ENCODE measurements at places on chromosomes 7 and 10. TPM values are rescaled to one million over a fixed set of nuclear protein-coding genes. Genes with fewer than 3 reads are reported as not detected.

SLC16A9 gene
- total RNA-seq, result 1.8 TPM

KCND2 gene
- total RNA-seq, result 0.14 TPM

PRRT4 gene
- total RNA-seq, result 3.7 TPM

C1GALT1 gene
- total RNA-seq, result 42.3 TPM

MRC1 gene
- total RNA-seq, result 62.6 TPM

TAS2R3 gene
- total RNA-seq, result not detected

SP4 gene
- total RNA-seq, result 7.4 TPM

CYP26C1 gene
- total RNA-seq, result not detected

DNA sequence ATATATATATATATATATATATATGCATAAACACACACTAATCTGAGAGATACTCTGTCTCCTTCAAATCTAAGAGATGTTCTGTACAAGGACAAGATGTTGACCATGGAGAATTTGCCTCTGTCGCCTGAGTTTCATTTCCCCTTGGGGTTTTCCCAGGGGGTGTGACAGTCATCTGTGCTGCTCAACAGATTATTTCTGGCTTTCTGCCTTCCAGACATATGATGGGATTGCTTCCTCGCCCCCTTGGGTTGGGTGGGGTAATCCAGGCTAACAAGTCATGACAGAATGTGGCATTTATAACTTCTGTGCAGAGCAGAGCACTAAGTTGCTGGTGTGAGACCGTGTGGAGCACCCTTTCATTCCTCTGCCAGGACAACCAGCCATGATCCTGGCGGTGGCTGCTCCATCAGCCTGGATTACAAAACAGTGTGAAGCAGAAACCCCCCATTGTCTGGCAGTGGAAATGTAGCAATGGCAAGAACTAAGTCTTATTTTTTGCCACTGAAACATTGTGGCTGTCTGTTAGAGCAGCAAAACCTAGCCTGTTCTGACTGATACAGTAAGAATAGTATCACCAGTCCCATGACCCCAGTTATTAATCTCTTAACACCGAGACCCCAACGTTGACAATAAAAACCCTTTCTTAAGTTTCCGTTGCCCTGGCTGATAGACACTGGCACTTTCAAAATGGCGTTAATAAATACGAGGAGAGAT lies 13.7 kb upstream of the USP6NL start:
- no peaks in the 10 kb centered on the region for H3K36me3 ChIP-seq

DNA sequence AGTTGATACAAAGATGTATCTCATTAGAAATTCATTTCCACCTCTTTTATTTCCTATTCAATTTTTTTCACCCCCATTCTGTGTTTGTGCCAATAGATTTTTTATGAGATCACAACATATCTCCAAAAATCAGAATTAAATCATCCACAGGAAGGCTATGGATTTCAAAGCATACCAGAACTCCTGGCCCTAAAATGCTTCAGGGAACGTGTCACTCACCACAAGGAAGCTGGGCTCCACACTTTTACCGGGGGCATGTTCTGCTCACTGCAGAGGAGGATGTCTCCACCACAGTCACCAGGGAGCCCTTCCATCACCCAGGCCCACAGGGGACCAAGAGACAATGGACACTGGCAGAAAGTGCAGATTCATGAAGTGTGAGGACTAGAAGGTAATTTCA lies 456.8 kb downstream of the KCNMA1 start:
- H3K36me3 ChIP-seq, result no peaks in the 10 kb centered on the region
- H3K4me1 ChIP-seq, result peaks cover 71% of the 10 kb centered on the region
- peak overlapping the region; percentile 33 for H3K27ac ChIP-seq
- no peak for DNase-seq
- H3K27me3 ChIP-seq, result no peaks in the 10 kb centered on the region

- no peak for DNase-seq
- H3K27ac ChIP-seq, result no peak overlapping the region
- no peak overlapping the region for H3K4me3 ChIP-seq
- H3K36me3 ChIP-seq, result no peaks in the 10 kb centered on the region
- no peaks in the 10 kb centered on the region for H3K27me3 ChIP-seq
These were observed 312.4 kb upstream of the CACNA2D1 start for GRCh38 chr7:82755705-82756551.

GRCh38 chr7:125606671-125607070 lies 677.0 kb upstream of the POT1 start:
- no peaks in the 10 kb centered on the region for H3K36me3 ChIP-seq
- no peak overlapping the region for H3K4me3 ChIP-seq
- no peaks in the 10 kb centered on the region for H3K4me1 ChIP-seq
- H3K27ac ChIP-seq, result no peak overlapping the region

DNA sequence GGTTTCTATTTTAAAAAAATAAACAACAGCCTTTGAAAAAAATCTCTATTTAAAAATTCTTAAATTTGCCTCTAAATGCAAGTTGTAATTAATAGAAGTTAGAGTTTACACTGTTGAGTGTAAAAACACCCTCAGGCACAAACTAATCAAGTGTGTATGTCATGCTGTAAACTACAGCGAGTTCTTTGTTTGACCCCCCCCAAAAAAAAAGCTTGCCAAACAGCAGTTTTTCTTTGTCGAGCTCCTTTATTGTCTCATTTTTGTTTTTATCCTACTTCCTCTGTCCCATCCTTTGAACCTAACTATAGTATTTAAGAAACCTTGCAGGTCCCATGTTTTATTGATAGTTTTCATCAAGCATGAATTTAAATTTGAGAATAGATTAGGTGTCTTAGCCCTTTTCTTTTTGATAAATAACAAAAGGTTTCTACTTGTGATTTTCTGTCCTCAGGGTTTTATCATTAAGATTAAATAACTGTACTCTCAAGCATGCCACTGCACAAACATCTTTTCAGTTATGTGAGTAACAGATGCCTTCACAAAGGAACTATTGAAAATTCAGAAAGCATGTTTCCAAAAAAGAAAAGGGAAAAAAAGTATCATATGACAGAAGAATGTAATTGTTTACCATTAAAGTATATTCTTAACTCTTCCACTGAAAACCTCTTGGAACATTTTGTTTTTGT lies 176.0 kb downstream of the ARID5B start:
- H3K27me3 ChIP-seq, result no peaks in the 10 kb centered on the region
- no peak for DNase-seq
- H3K36me3 ChIP-seq, result peaks cover 2% of the 10 kb centered on the region
- H3K4me3 ChIP-seq, result no peak overlapping the region
- H3K4me1 ChIP-seq, result peaks cover 96% of the 10 kb centered on the region

- no peak for DNase-seq
- H3K4me1 ChIP-seq, result peaks cover 3% of the 10 kb centered on the region
- no peaks in the 10 kb centered on the region for H3K36me3 ChIP-seq
- no peaks in the 10 kb centered on the region for H3K27me3 ChIP-seq
These were observed 40.9 kb downstream of the ZNF777 start for GRCh38 chr7:149420006-149420405.

- H3K27me3 ChIP-seq, result no peaks in the 10 kb centered on the region
- H3K4me3 ChIP-seq, result no peak overlapping the region
- no peak overlapping the region for H3K27ac ChIP-seq
- H3K36me3 ChIP-seq, result no peaks in the 10 kb centered on the region
- H3K4me1 ChIP-seq, result peaks cover 30% of the 10 kb centered on the region
These were observed 75.7 kb downstream of the CDH23 start for GRCh38 chr10:71472466-71472865.

GRCh38 chr10:16828114-16828568 lies 10.9 kb upstream of the RSU1 start:
- no peaks in the 10 kb centered on the region for H3K36me3 ChIP-seq
- H3K4me1 ChIP-seq, result peaks cover 9% of the 10 kb centered on the region
- no peaks in the 10 kb centered on the region for H3K27me3 ChIP-seq
- peak overlapping the region; percentile 63 for H3K4me3 ChIP-seq

- DNase-seq, result no peak
- no peaks in the 10 kb centered on the region for H3K4me1 ChIP-seq
- no peaks in the 10 kb centered on the region for H3K36me3 ChIP-seq
- H3K27me3 ChIP-seq, result no peaks in the 10 kb centered on the region
- no peak overlapping the region for H3K27ac ChIP-seq
These were observed 64.9 kb downstream of the STEAP1B start for GRCh38 chr7:22435105-22435504.

DNA sequence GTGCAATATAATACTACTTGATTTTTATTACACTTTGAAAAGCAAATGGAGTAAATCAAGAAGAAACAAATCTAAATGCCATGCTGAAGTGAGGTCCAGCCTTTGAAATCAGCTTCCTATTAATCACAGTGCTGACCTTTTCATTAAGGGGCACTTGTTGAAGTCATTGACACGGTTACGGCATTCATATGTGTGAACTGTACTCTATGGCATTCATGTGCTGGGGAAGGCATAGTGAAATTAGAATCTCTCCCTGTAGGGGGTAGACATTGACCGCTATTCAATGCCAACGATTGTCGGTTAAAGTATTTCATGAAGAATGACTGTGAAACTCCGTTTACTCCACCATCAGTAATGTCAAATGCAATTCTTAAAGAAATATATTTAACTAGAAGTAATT lies 296.1 kb upstream of the SEMA3A start:
- no peak for DNase-seq
- no peaks in the 10 kb centered on the region for H3K27me3 ChIP-seq
- H3K27ac ChIP-seq, result no peak overlapping the region

GRCh38 chr7:18684916-18685315 lies 189.4 kb downstream of the HDAC9 start:
- H3K36me3 ChIP-seq, result no peaks in the 10 kb centered on the region
- H3K27me3 ChIP-seq, result no peaks in the 10 kb centered on the region
- no peak overlapping the region for H3K4me3 ChIP-seq
- DNase-seq, result no peak
- no peak overlapping the region for H3K27ac ChIP-seq

DNA sequence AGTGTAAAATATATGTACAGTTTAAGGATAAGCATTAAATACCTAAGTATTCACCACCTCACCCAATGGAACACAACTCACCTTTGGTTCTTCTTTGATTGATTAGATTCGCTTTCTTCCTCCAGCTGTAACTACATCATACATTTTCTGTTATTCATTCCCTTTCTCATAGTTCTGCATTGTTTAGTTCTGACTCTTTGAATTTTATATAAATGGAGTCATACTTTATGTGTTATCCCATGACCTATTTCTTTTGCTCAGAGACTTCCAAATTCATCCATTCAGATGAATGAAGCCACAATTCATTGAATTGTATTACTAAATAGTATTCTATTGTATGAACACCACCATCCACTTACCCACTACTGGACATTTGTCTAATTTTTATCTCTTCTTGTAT lies 12.3 kb downstream of the THNSL1 start:
- H3K27ac ChIP-seq, result no peak overlapping the region
- no peaks in the 10 kb centered on the region for H3K36me3 ChIP-seq
- DNase-seq, result no peak
- peaks cover 7% of the 10 kb centered on the region for H3K4me1 ChIP-seq

- H3K27me3 ChIP-seq, result no peaks in the 10 kb centered on the region
- no peak overlapping the region for H3K27ac ChIP-seq
- no peak for DNase-seq
- no peaks in the 10 kb centered on the region for H3K4me1 ChIP-seq
These were observed 264.1 kb downstream of the OTUD1 start for GRCh38 chr10:23702977-23703414.

GRCh38 chr10:21173802-21174714 lies 276.9 kb upstream of the NEBL start:
- peak overlapping the region; percentile 69 for H3K4me3 ChIP-seq
- no peak for DNase-seq
- H3K4me1 ChIP-seq, result peaks cover 17% of the 10 kb centered on the region
- no peak overlapping the region for H3K27ac ChIP-seq

GRCh38 chr7:11343818-11344413 lies 370.2 kb downstream of the PHF14 start:
- no peaks in the 10 kb centered on the region for H3K27me3 ChIP-seq
- no peaks in the 10 kb centered on the region for H3K4me1 ChIP-seq
- H3K27ac ChIP-seq, result no peak overlapping the region
- DNase-seq, result no peak
- H3K36me3 ChIP-seq, result no peaks in the 10 kb centered on the region

DNA sequence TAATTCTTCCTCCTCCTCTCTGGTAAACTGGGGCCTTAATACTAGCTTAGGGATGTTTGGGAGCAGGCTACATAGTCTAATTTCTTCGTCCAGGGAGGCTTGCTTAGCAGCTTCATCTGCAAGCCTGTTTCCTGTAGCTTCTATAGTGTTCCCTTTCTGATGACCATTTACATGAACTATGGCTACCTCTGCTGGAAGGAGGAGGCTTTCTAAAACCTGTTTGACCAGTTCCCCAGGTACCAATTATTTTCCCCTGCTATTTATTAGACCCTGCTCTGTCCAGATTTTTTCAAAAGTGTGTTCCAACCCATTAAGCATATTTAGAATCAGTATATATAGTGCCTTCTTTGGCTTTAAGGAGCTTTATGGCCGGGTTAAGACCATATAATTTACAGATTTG lies 38.8 kb upstream of the DNAH11 start:
- no peak for DNase-seq
- no peaks in the 10 kb centered on the region for H3K36me3 ChIP-seq
- H3K4me1 ChIP-seq, result no peaks in the 10 kb centered on the region
- H3K27me3 ChIP-seq, result no peaks in the 10 kb centered on the region

DNA sequence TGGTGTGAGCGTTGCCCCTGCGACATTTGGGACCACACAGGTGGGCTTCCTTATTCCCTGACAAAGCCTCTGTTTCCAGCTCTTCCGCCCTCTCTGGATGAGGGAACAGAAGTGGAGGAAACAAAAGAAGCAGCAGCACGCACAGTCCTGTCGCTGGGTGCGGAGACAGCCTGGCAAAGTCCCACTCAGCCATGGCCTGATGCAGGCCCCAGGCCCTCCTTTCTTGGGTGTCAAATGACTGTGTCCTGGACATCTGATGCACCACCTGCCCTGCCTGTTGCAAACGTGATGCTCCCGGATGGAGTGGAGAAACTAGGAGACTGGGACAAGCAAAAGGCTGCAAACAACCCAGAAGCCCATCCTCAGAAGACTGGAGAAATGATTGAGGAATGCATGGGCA lies 20.7 kb downstream of the ZMIZ2 start:
- peaks cover 23% of the 10 kb centered on the region for H3K36me3 ChIP-seq
- peak overlapping the region; percentile 77 for H3K27ac ChIP-seq
- H3K4me1 ChIP-seq, result peaks cover 27% of the 10 kb centered on the region
- DNase-seq, result no peak
- H3K4me3 ChIP-seq, result peak overlapping the region; percentile 37
- no peaks in the 10 kb centered on the region for H3K27me3 ChIP-seq

- no peak for DNase-seq
- H3K36me3 ChIP-seq, result no peaks in the 10 kb centered on the region
- H3K27ac ChIP-seq, result peak overlapping the region; percentile 43
- H3K4me1 ChIP-seq, result peaks cover 12% of the 10 kb centered on the region
- H3K4me3 ChIP-seq, result peak overlapping the region; percentile 94
These were observed 931 bp downstream of the PAPSS2 start for GRCh38 chr10:87660484-87661133.

GRCh38 chr10:58700591-58700990 lies 187.9 kb downstream of the BICC1 start:
- H3K4me1 ChIP-seq, result peaks cover 29% of the 10 kb centered on the region
- no peaks in the 10 kb centered on the region for H3K36me3 ChIP-seq
- no peak overlapping the region for H3K4me3 ChIP-seq
- no peaks in the 10 kb centered on the region for H3K27me3 ChIP-seq
- no peak overlapping the region for H3K27ac ChIP-seq

GRCh38 chr7:29326864-29327263 lies 132.3 kb downstream of the CHN2 start:
- no peak overlapping the region for H3K27ac ChIP-seq
- H3K27me3 ChIP-seq, result no peaks in the 10 kb centered on the region
- no peak overlapping the region for H3K4me3 ChIP-seq
- DNase-seq, result no peak
- H3K36me3 ChIP-seq, result no peaks in the 10 kb centered on the region
